HT1080 (cell line): ENCODE measurements at places on chromosomes 2 and 18.
A peak's percentile ranks its signal among the peaks of the same experiment; 100 is the strongest.

GRCh38 chr2:3334392-3335345 is 42.9 kb downstream of the EIPR1 start:
- DNase-seq: no peak

- DNase-seq: no peak
These were observed 39.9 kb downstream of the TGFA start for GRCh38 chr2:70513738-70514137.

DNA sequence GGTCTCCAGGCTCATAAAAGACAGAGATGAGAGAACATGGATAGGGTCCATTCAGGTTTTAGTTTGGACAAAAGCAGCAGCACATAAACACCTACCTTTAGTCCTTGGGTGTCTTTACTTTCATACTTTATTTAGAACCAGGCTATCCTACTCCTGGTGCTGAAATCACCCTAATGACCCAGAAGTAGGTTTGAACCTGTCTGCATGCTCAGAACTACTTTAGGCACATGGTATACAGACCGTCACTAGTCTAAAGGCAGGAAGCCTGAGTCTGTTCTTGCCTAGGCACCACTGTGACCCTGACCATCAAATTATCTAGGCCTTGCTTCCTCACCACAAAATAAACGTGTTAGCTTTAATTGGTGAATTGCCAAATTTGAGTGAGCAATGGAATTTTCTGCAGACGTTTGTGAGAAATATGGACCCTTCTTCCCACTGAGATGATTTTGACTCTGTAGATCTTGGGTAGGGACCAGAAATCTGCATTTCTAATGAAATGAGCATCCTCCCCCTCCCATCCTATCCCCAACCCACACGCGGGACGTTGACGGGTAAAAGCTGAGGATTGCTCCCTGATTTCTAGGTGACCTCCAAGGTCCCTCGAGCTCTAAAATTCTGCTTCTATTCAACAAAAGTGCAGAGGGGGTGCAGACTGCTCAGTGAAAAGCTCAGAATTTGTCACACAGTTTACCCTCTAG is 75.1 kb downstream of the PLEKHM3 start:
- no peak for DNase-seq

- no peak for DNase-seq
These were observed 78.7 kb upstream of the ASB18 start for GRCh38 chr2:236342951-236343350.

DNA sequence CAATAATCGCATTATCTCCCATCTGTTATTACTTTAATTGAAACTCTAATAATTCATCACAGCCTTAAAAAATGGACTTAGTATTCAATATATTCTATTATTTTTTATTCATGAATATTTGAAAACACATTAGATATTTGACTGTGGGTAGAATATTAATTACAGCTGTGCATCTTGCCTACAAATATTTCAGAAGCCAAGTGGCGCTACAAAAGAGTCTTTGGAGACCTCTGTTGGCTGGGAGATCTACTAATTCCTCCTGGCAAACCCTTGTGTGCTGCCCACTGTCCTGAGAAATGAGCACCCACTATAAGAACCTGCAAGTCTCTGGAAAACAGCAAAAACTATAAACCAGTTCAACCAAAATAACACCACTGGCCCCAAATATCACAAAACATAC is 54.5 kb downstream of the PRELID3A start:
- no peak for DNase-seq

DNA sequence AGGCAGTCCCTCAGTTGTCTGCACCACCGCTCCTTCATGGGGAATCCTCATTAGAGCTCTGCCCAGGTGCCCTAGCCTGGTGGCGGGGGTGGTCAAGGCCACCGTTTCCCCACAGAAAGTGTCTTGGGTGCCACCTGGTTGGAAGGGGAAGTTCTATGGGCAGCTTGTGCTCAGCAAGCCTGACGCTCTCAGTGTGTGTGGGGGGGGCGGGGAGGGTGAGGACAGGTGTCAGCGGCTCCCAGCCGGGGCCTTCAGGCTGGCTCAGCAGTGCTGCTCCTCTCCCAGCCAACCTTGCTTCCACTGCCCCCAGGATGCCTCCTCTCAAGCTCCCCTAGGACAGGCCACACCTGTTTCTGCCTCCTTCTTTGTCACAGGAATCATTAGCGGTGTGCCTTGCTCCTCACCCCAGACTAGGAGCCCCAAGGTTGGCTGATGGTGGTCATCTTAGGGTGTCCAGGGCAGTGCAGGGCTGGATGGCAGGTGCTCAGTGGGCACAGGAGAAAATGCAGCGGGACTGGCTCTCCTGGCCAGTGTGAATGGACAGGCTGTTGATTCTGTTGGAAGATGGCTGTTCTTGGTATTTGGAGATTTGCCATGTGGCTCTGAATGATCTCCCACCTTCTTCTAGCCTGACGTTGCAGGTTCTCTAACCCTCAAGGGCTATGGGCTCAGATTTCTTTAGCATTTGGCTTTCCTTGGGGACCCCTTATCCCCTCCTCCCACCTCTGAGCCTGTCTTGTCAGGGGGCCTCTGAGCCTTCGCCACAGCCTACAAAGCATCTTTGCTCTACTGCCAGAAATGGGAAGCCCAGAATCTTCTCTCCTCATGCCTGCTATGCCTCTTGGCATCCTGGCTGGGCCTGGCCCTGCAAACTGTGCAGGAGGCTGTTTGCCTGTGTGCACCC is 185.8 kb upstream of the HS6ST1 start:
- no peak for DNase-seq

DNA sequence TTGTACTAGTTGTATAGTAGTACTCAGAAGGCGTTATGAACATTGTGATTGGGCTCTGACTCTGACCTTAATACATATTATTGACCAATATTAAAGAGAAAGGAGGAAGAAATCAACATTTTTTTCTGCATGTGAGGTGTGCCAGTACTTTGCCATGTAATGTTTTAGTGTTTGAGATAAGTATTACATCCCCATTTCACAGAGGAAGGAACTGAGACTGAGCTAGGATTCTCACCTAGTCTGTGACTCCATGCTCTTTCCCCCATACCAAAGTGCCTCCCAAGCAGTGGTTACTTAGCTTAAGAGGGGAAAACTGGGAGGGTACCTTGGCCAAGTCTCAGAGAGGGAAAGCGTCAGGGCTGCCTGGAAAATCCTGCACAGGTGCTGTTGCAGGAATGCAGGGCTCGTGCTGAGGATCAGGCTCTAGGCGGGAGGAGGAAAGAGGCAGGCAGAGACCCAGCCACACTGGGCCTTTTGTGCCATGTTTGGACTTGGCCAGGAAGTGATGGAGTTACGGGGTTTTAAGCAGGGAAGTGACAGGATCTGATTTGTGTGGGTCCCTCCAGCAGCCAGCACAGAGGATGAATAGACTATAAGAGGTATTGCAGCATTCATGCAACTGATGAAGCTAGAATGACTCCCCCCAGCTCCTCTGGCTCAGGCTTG is 1.7 kb downstream of the PNKD start:
- DNase-seq: no peak

- DNase-seq: peak; percentile 18
These were observed at the start of gene ZNF804A for GRCh38 chr2:184598316-184599053. Gene ZNF804A (plus strand): TSS chr2:184598529. CDS start chr2:184598960, 431 bp downstream.

GRCh38 chr2:179987916-179988315 is 19.2 kb downstream of the CWC22 start:
- DNase-seq: no peak

DNA sequence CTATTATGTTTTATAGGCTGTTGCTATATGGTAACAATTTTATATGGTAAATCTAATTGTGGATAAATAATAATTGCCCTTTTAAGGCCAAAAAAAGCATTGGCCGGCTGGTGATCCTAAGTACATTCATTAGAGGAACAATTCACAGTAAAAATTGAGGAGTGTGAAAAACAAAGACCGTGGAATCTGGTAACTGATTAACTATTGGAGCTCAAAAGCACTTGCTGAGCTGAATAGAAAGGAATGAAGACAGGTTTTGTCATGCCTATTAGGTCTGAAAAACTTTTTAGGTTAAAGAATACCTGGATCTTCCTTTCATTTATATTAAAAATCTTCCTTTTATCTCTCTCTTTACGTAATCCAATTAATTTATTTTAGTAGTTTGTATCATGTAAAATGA is 18.5 kb upstream of the RBBP8 start:
- no peak for DNase-seq
